ENCODE measurements at places on chromosomes 7 and 10.

- no peak for DNase-seq
Observed at GRCh38 chr7:142876236-142876960, 9.1 kb downstream of the TRPV6 start.

DNA sequence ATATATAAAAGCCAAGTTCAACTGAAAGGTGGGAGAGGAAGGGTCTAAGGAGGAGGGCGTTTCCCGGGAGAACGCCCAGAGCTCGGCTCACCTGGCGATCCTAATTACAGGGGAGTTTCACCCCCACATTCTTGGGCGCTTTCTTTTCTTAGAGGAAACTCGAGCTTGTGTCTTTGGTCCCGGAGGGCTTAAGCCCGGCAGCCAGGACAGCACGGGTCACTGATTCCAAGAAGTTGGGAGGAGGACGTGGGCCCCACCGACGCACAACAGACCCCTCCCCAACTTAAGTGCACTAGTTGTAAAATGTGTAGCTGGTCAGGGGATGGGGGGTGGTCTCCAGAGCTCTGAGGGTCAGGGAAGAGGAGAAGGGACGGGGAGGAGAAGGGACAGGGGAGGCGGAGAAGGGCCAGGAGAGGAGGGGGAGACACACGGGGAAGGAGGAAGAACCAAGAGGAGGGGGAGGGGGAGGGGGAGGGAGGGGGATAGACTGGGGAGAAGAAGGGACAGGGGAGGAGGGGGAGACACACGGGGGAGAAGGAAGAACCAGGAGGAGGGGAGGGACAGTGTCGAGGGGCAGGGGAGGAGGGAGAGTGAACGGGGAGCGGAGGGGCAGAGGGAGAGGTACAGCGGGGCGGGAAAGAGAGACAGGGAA is 874 bp downstream of the BAIAP2L1 start:
- no peak for DNase-seq

GRCh38 chr7:26428571-26428970 is 136.9 kb downstream of the SNX10 start:
- DNase-seq = no peak

- DNase-seq = no peak
Observed at GRCh38 chr10:130989670-130990232, 321.8 kb downstream of the TCERG1L start.

- DNase-seq = no peak
Observed at GRCh38 chr10:60542657-60543056, 153.0 kb upstream of the ANK3 start.
